ENCODE measurements at places on chromosomes 5 and 9.

DNA sequence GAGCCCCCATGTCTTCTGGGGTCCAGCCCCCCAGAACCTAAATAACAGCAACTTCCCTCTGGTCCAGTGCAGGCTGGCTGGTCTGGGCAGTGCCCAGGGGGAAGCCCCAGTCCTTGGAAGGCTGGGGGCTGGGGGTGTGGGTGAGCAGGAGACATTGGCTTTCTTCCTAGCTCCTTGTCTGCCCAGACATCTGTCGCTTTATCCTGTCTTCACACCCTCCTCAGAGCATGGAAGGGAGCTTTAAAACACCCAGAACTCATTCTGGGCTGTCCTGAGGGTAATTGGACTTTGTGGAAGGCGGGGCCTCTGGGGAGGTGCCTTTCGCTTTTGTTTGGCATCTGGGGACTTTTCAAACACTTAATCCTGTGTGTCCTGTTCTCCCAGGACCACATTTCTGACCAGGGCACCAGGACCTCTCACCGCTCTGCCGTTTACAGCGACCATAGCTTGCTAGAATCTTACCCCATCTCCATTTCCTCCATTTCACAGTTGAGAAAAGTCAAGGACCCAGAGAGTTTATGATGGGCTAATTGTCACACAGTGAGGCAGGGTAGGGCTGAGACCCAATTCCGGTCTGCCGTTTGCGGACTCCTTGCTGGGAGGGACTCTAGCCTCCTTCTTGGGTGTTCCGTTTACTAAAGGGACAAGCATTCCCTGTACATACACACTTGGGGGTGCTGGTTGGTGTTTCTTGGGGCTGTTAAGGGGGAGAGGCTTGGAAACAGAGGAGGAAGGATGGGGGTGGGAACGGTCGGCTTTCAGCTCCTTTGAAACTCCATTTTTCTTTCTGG lies 1.1 kb downstream of the GSN start:
- DNase-seq, result no peak

- DNase-seq, result no peak
These were observed 10.7 kb downstream of the WNK2 start for GRCh38 chr9:93194641-93195040.

DNA sequence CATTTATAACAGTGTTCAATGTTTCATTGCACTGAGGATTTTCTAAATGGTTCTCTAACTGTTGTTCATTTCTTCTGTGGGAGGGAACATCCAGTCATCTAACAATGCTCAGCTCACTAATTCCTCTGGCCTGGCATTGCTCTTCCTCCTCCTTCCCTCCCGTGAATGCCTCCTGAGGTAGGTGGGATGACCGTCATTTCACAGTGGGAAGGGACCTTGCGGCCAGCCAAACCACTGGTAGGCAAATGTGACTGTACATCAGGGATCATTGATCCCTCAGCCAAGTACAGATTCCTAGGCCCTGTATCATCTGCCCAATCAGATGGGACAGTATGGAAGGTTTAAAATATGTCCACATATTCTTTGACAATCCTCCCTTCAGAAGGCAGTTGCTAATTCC lies 23.7 kb upstream of the VDAC1 start:
- no peak for DNase-seq

DNA sequence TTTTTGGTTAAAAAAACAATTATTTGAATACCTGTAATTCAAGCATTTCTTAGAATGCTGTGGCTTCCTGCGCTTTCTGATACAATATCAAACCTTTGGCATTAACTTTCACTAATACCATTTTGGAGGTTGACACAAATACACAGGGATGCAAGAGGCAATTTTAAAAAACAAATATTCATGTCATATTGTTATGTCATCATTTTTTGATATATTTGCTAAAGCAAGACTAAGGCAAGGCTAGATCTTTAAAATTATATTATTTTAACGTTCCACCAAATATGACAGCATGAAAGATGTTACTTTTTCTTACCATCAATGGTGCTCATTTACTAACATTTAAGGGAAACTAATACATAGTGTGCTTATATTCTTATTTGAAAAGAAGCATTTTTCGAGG lies 93.4 kb upstream of the FSD1L start:
- no peak for DNase-seq

- DNase-seq, result no peak
These were observed 32.1 kb upstream of the FCN1 start for GRCh38 chr9:134949681-134950385.

DNA sequence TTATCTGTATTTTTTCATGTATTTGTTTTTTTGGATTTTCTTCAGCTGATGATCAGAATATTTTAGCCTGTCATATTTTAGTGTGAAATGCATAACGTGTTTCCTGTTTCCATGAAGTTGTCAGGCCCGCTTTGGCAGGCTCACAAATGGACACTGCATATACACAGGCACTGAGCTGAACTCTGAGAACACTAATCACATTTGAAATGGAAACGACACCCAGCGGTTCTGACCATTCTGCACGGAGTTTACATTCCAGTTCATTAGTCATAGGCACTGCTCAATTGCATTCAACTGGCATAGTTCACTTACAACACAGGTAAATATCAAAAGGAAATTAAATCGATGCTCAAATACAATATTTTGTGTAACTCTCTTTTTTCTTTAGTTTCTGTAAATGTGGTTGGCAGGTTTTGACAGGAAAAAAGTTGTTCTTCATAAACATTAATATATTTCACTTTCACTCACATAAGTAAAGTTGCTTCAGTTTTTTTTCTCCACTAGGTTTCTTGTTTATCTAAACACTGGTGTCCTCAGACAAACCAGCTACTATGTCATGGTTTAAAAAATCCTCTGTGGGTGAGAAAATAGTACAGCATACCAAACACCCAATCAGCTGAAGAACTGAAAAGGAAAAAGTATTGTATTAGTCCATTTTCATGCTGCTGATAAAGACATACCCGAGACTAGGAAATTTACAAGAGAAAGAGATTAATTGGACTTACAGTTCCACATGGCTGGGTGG lies 559.0 kb upstream of the DAP start:
- DNase-seq, result no peak

- no peak for DNase-seq
These were observed 1675.3 kb upstream of the CDH6 start for GRCh38 chr5:29518176-29518575.

DNA sequence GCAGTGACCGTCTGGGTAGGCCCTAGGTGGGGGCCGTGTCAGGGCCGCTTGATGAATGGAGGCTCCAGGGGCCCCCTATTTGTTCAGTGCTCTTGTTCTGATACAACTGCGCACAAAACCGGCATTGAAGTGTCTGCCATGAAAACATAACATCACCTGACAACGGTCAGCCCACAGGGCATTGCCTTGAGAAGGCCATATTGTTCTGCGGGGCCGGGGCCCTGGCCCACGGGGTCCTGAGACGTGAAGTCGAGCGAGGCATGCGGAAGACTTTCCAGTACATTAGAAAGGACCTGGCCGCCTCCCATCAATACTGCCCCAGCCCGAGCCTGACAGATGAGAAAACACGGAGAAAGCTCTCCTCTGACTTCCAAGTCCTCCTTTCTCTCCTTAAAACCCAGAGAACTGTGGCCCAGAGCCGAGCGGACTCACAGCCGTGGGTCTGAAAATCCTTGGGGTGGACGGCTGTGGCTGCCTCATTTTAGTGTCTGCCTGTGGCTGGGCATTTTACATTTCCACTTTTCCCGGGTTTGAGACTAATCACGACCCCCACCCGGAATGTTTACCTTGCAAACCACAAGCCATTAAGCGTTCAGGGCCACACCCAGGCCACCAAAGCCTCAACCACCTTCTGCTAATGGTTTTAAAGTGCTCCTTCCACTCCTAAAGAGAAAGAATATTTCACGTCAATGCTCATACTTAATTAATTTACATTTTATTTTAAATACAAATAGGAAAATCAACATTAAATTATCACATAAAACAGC lies 391.0 kb upstream of the IRX2 start:
- DNase-seq, result no peak

- no peak for DNase-seq
These were observed 93.3 kb upstream of the SLC44A1 start for GRCh38 chr9:105150991-105151685.

- DNase-seq, result peak; percentile 10
These were observed 909 bp downstream of the AFF4 start for GRCh38 chr5:132962429-132963021.

- no peak for DNase-seq
These were observed 640.7 kb upstream of the ST8SIA4 start for GRCh38 chr5:101543780-101544179.

DNA sequence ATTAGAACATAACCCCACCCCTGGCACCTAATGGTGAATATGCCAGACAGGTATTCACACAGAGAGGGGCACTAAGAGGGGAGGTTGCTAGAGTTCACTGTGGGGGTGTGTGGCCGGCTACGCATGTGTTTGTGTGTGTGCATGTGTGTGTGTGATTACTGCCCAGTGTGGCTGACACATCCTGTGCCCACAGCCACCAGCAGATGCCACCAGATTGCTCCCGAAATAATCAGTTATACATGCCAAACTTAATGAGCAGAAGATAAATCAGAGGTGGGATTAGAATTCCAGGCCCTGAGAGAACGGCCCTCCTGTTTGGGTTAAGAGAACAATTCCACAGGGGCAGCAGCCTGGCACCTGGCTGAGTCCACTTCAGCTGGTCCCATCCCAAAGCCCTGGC lies 91.8 kb upstream of the TBCA start:
- DNase-seq, result no peak

DNA sequence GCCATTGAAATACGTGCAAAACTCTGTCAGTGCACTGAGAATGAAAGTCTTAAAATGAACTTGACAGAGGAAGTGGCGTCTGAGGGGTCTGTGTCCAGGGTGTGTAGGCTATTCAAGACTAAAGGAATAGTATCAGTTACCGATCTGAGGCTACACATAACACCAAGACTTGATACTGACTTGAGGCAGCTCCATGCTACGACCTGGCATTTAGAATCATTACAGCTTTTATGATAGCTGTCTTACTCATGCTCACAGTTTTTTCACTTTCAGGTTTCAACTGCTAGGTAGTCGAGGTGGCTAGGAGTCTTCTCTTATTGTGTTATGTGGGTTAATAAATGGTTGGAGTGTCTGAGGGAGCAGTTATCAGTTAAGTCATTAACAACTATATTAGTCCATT lies 92.8 kb upstream of the SLCO6A1 start:
- DNase-seq, result no peak

DNA sequence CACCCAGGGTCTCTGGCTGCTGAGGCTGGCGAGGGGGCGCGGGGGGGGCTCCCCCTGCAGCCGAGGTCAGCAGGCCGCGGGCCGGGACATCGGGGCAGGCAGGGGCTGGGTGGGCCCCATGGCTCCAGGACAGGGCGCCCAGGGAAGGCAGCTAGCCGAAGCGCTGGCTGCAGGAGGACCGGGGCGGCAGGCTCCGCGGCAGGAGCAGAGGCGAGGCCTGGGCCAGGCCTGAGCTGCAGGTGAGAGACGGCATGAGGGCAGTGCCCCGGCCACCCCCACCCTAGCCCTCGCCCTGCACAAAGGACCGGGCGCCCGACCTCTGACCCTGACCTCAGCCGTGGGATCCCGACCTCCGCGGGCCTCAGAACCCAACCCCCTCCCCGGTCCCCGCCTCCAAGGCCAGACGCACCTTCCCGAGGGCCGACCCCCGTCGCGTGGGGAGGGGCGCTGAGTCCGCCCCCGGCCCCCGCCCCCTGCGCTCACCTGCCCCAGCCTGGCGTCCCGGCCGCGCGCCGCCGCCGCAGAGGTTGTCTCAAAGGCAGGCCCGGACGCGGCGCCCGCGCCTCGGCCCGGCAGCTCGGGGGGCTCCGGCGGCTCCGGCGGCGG lies 431 bp downstream of the RNF208 start:
- no peak for DNase-seq

DNA sequence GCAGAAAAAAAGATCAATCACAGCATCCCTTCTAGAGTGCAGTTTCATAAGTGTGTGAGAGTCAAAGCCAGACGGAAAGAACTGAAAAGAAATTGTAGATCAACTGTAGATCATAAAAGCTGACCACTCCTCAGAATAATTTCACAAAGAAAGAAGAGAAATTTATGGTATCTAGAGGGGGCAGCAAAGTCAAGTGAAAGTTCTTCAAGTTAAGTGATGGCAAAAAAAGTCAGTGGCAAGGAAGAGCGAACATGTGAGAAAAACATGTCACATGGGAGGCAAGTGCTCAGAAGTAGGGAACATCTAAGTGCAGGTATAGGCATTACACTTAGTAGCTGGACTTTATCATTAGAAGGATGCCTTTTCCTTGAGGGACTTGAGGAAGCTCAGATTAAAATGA lies 245.1 kb upstream of the ISL1 start:
- no peak for DNase-seq

Measured in stimulated activated CD4-positive, alpha-beta T cell treated with anti-CD3 and anti-CD28 coated beads, Interleukin-12 subunit alpha, Interleukin-12 subunit beta, amount 100 ng/mL, for 48 hours (primary cell).